ENCODE measurements at places on chromosomes 7 and 10.

- no peak for DNase-seq
Measured at GRCh38 chr7:111992601-111993000, 213.6 kb downstream of the DOCK4 start.

GRCh38 chr7:81641873-81642272 is 128.0 kb downstream of the HGF start:
- DNase-seq: no peak

DNA sequence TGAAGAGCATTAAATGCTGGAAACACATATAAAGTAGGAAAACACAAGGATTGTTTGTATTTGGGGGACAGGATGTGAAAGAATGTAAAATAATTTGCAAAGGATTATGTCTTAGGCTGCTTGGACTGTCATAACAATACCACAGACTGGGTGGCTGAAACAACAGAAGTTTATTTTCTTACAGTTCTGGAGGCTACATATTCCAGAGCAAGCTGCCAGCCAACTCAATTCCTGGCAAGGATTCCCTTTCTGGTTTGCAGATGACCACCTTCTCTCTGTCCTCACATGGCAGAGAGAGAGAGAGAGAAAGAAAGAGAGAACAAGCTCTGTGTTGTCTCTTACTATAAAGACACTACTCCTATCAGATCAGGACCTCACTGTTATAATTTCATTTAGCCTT is 8.8 kb upstream of the LAMB4 start:
- DNase-seq: no peak

DNA sequence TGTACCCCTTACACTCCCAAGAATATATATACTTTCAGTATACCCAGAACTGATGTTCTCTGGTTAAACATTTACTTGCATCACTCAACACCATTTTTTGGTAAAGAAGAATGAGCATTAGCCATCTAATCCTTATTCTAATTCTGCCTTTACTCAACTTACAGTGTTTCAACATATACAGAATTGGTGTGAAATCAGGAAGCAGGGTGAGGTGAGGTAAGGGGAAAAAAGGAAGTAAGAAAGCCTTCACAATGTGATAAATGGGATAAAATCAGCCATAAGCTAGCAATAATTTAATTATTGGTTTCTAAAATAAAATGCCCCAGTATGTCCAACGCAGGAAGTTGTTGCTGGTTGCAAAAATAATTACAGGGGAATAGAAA is 605.4 kb downstream of the KCNMA1 start:
- DNase-seq: no peak

All from NCI-H1048 (cell line).